AG20443 (cell line): ENCODE measurements at places on chromosomes 4 and X.

GRCh38 chr4:1347410-1347864, 429 bp downstream of the UVSSA start:
- peak; percentile 92 for DNase-seq

GRCh38 chrX:8846266-8846665, 45.1 kb upstream of the FAM9A start:
- no peak for DNase-seq

GRCh38 chr4:20682853-20683252, 17.4 kb upstream of the PACRGL start:
- no peak for DNase-seq

- no peak for DNase-seq
Measured at GRCh38 chrX:27751976-27752375, 55.8 kb upstream of the MAGEB10 start.

DNA sequence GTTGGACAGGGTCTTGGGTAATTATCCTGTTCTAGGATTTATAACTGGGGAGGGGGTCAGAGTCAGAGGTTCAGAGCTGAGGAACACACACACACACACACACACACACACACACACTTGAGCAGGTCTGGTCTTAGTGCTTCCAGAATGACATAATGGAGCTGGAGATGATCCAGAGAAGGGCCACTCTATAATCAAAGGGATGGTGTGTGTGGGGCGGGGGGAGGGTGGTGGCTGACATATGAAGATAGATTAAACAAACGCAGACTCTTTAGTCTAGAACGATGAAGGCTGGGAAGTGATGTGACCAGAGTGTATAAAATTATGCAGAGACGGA, 434 bp upstream of the TMEM255A start:
- DNase-seq = no peak

GRCh38 chr4:47899639-47900038, 14.7 kb downstream of the NFXL1 start:
- DNase-seq = no peak

DNA sequence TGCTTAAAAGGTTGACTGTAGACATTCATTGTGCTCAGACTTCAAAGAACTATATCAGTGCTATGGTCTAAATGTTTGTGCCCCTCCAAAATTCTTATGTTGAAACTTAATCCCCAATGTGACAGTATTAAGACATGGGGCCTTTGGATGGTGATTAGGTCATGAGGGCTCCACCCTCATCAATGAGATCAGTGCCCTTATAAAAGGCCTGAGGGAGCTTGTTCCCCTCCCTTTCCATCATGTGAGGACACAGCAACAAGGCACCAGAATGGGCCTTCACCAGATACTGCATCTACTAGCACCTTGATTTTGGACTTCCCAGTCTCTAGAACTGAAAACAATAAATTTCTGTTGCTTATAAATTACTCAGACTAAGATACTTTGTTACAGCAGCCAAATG, 28.3 kb downstream of the CLOCK start:
- DNase-seq = no peak

DNA sequence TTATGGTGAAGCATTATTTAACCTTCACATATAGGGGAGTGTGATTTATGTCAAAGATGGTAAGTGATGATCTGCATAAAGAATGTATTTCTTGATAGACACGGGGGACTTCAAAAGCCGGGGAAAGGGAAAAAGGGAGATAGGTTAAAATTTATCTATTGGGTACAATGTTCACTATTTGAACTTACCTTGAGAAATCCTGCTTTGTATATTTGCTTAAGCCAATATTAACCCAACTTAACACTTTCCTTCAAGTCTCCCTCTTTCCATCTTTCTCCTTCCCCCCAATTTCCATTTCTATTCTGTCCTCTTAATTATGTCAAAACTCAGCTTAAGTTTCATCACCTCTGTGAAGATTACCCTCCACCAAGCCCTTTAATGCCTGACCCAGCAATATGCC, 149.0 kb upstream of the ANK2 start:
- DNase-seq = no peak

GRCh38 chr4:141705048-141705746, 68.8 kb downstream of the IL15 start:
- DNase-seq = no peak

- no peak for DNase-seq
Measured at GRCh38 chrX:47843363-47843762, 6.7 kb downstream of the ZNF81 start.

DNA sequence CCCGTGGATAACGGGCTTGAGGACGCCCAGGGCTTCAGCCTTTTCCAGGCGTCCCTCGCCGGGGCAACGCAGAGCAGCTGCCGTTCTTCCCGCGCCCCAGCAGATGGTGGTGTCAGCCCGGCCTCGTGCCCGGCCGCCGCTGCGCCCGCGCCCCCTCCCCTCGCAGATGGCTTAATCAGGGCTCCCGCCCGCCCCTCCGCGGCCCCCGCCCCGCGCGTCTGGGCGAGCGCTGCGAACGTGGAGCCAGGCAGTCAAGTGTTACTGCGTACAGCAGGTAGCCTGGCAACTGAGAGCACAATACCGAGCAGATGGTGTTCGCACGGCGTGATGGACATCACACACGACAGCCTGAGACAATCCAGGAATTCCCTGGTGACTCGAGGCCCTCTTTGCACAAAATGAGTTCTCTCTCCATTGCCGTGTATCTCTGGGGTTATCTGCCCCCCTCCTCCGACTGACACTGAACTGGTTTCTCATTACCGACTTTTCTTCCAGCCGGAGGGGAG, 69.3 kb downstream of the MGST2 start:
- peak; percentile 94 for DNase-seq

DNA sequence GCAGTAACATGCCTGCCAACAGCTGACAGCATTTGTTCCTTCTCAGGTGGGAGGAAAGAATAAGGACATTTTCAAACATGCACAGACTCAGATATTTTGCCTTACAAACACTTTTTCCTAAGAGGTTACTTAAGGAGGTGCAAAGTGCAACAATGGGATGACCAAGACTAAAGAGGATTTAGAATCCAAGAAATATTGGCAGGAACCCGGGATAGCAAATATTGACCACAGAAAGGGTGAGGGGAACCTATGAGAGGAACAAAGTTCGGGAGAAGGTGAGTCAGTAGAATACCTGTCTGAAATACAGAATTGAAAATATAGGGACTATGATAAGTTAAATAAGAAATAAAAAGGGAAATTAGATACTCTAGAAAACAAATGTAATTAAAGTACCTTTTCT, 321.9 kb upstream of the EMCN start:
- DNase-seq = no peak

DNA sequence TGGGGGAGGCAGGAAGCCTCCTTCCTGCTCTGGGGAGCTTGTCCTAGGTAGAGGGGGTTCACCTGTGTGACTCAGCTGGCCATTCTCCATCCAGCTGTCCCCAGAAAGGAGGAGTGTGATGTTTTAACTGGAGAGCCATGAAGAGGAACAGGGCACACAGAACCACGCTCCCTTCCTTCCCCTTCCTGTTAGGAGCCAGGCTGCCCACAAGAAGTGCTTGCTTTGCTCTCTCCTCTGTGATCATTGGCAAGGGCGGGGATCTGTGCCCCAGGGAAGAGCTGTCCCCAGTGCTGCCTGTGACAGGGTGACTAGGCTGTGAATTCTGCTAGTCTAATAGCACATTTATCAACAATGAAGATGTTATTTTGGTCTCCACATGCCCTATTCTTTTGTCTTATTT, 169.6 kb upstream of the GATB start:
- no peak for DNase-seq

- peak; percentile 67 for DNase-seq
Measured at GRCh38 chrX:16836371-16836770, 33.8 kb downstream of the RBBP7 start.

GRCh38 chr4:36183232-36183631, 61.1 kb downstream of the ARAP2 start:
- DNase-seq = no peak

DNA sequence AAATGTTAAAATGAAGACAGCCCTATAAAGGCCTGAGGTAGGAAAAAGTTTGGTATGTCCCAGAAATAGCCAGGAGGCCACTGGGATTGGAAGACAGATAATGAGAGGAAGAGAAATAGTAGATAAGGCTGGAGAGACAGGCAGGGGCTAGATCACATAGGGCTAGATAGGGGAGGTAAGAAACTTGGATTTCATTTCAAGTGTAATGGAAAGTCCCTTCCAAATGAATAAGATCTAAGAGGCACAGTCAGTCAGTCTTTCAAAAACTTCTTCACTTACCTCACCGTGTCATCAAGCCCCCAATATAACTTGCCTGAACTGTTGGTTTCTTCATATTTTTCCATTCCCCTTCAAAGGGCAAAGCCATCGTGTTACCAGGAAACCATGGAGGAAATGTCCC, 121.8 kb downstream of the SPCS3 start:
- DNase-seq = no peak

- no peak for DNase-seq
Measured at GRCh38 chr4:8582941-8583654, 2.9 kb downstream of the GPR78 start.

DNA sequence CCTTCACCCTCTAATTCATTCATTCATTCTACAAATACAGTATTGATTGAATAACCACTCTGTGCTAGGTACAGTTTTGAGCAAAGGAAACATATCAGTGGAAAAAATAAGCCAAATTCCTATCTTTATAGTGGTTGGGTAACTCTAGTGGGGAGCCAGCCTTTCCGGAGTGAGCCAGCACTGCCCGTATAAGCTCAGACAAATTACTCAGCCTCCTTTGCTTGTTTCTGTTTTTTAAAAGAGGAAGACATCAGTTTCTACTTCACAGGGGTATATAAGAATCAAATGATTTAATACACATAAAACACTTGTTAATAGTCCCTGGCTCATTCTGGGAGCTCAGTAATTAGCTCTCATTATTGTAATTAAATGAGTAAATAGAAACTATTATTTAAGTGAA, 238.2 kb upstream of the MAD2L1 start:
- peak; percentile 11 for DNase-seq

- DNase-seq = no peak
Measured at GRCh38 chr4:109321232-109321631, 18.8 kb upstream of the COL25A1 start.

- DNase-seq = no peak
Measured at GRCh38 chrX:107579956-107580355, 48.4 kb upstream of the PRPS1 start.

DNA sequence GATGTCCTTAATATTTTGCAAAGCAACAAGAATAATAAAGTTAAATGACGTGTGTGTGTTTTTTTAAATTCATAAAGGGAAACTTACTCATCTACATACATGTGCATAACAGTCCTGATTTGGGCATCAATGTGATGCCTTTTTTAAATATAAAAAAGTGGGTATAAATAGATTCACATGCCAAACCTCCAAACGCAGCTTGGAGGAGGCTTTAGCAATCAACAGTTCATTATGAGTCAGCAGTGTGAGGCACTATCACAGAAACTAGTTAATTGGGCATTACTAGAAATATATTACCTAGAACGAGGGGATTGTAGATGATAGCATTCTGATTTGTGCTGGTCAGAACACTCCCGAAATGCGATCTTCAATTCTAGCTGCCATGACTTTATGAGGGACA, 115.1 kb downstream of the HS6ST2 start:
- no peak for DNase-seq

DNA sequence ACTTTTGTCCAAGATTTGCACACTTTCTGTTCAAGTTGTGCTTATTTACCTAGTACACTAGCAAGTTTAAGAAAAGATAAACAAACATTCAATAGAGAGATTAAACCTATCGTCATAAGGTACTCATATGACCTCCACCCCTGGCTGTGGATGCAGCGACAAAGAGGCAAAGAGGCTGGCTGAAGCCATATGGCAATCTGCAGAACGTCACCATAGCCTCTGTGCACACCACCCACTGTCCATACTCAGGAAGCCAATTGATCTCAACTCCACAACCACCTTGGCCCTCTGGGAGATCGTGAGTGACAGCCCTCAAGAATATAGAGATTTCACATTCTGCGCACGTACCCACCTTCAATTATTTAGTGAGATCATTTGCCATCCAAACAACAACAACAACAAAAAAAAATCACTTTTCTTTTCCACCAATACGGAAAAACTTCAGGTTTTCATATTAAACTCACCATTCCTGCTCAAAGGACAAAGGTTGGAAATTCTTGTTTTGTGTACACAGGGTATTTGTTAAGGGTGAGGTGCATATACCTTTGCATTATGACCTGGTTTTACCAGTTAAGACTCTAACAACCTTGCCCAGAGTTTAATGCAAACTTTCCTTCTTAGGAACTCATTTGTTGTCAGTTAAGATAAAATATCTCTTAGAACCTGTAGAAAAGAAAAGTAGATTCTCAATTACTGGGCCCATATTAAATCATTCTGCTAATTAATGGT, 243.0 kb upstream of the FSTL5 start:
- no peak for DNase-seq

DNA sequence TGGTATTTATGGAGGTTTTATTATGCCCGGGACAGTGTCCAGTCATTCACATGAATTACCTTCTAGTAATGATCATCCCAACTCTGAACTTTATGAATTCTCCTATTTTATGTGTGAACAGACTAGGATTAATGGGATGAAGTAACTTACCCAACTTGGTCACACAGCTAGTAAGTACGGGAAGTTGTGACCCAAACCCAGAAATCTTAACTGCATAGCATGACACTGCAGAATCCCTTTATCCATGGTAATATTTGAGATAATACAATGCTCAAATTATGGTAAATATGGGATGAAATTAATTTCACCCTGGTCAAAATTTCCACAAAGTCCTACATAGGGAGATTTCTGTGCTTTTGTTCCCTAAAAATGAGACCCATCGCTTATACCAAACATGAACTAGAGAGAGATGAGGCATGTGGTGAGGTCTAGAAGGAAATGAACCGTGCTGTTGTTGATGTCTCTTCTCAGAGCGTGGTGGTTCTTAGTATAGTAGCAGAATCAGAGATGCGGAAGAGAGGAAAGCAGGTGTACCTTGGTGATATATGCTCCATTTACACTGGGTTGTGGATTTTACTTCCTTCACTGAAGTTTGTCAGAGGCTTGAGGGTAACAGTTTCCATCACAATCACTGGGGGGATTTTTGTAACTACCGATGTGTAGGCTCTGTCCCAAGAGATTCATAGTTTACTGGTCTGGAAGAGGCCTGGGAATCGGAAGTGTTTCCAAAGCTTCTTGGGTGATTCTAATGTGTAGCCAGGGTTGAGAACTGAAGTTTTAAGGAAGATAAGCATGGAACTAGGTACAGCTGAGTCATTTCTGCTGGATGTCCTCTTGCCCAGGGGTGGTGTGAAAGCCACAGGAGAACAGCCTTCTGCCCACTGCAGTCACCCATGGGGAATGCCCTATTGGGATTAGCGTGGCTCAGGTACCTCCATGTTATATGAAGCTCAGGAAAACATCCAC, 30.2 kb upstream of the FAM9C start:
- DNase-seq = no peak

DNA sequence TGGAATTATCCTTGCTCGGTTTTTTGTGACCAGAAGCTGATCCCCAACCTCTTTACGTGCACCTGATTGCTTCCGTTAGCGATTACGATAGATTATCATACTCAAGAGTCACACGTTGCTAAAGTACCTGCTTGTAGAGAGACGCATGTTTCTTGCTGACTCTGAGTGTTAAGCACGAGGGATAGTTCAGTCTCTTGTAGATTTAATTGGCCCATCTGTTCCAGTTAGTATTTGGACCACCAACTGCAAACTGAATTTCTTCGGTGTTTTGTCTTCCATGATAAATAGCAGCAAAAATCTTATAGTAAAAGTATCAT, 516 bp upstream of the COX18 start:
- DNase-seq = peak; percentile 9

- no peak for DNase-seq
Measured at GRCh38 chr4:3465698-3466671, 2.9 kb downstream of the DOK7 start.
